ELR (cell line): ENCODE measurements at places on chromosomes 4 and X.

DNA sequence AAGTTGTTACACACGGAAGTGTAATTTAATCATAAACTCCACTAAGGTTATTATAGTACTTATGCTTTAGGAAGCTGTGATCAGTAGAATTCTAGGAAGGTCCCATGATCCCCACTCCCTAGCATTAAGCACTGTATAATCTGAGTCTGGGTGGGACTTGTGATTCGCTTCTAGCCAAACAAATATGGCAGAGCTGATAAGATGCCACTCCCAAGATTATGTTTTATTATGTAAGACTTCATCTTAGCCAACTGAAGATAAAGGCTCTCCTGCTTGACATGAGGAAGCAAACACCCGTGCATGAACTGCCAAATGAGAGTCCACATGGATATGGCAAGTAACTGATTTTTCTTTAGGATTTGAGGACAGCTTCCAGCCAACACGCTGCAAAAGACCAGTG, 186.4 kb upstream of the NDST3 start:
- DNase-seq: no peak

DNA sequence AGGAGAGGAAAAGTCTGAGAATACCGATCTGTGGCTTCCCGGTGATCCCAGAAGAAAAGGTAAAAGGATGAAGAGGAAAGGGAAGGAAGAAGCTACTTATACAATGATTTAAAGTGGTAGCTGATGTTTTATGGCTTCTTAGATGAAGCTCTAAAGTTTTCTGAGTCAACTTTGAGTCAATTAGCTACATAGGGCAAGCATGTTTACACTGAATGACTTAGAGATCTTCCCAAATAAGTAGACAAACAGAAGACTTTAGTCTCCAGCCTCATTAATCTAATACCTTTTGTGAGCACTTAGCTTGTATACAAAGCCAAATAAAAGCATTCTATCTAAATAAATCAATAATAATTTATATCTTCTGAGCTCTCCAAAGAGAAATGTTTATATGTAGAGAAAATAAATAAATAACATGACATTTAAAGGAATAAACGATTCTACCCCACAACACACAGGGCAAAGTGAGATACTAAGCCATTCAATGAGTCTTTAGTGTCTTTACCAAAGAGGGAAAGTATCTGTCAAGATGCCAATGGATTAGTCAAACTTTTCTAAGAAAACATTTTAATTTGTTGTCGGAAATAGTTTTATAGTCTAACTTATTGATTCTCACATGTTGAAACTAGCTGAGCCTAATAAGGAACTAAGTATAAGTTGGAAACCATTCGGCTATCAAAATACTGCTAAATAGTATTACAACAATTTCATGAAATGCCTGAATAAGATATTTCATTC, 46.0 kb upstream of the TMEM184C start:
- no peak for DNase-seq

DNA sequence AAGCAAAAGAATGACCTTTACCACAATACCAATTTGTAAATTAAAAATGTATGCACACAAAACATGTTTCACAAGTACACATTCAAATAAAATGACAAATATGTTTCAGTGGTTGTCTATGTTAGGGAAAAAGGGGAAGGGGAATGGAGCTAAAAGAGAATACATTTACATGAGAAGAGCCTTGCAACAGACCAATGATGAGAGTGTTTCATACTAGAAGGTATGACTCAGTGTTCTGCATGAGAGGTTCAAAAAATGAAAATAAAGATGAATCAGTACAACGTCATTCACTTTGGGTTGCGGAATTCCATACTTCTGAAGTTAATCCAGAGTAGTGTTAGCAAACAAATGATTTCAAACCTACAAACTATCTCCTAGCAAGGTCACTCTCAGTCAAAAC, 51.7 kb downstream of the RPGR start:
- DNase-seq: peak; percentile 88

DNA sequence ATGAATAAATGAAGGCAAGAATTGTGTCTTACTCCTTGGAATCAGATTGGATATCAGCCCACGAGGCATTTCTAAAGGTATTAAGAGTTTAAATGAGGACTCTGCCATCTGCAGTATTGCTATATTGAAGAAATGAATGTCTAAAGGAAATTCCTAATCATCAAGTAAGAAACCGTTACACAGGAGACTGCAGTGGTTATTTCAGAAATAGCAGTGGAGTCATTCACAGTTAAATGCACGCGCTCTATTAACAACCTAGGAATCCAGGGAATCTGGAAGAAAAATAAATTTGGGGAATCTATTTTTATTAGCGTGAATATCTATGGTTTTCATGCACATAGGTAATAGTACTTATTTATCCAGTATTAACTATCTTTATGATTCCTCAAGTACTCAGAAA, 334.2 kb downstream of the TENM3 start:
- DNase-seq: no peak

DNA sequence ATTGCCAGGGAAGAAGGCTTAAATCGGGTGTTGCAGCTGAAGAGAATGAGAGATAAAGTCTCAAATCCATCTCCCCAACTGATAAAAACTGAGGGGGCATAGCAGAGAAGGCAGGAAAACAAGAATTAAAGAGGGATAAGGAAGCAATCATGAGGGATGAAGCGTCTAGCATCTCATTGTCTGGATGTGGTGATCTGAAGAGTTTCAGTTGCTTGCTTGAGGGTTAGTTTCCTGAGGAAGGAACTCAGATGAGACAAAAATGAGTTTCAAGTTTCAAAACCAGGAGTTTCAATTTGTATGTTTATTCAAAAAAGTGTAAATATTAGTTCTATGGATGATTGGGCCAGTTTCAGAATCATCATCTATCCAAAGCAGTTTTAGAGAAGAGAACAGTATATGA, 496.9 kb downstream of the RAB28 start:
- no peak for DNase-seq

GRCh38 chr4:23956601-23957364, 66.9 kb upstream of the PPARGC1A start:
- DNase-seq: peak; percentile 67
